Activated CD4-positive, alpha-beta T cell treated with anti-CD3 and anti-CD28 coated beads, Interleukin-2, amount 50 U/mL, for 16 hours (primary cell): ENCODE measurements at places on chromosomes 3 and 15.

GRCh38 chr3:60992395-60992794 is 258.9 kb downstream of the FHIT start:
- no peak for DNase-seq

GRCh38 chr3:66991459-66991858 is 6.6 kb upstream of the KBTBD8 start:
- DNase-seq = no peak

GRCh38 chr3:126467611-126467955 is 8.1 kb downstream of the ZXDC start:
- DNase-seq = no peak

DNA sequence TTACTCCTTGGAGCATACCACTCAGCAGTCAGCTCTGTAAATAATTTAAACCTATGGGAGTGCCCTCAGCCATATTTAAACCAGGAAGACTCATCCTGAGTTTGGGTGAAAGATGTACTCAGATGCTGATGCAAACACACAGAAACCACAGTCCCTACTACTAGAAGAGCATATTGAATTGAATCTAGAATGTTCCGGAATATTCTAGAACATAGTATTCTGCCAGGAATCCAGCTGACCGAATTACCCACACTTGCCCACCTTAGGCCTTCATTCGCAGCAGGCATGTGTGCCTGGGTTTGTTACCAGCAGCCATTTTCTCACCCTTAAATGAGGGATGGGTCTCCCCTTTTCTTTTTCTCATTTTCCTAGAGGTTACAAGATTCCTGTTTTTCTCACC is 202.4 kb upstream of the ICE2 start:
- DNase-seq = no peak

DNA sequence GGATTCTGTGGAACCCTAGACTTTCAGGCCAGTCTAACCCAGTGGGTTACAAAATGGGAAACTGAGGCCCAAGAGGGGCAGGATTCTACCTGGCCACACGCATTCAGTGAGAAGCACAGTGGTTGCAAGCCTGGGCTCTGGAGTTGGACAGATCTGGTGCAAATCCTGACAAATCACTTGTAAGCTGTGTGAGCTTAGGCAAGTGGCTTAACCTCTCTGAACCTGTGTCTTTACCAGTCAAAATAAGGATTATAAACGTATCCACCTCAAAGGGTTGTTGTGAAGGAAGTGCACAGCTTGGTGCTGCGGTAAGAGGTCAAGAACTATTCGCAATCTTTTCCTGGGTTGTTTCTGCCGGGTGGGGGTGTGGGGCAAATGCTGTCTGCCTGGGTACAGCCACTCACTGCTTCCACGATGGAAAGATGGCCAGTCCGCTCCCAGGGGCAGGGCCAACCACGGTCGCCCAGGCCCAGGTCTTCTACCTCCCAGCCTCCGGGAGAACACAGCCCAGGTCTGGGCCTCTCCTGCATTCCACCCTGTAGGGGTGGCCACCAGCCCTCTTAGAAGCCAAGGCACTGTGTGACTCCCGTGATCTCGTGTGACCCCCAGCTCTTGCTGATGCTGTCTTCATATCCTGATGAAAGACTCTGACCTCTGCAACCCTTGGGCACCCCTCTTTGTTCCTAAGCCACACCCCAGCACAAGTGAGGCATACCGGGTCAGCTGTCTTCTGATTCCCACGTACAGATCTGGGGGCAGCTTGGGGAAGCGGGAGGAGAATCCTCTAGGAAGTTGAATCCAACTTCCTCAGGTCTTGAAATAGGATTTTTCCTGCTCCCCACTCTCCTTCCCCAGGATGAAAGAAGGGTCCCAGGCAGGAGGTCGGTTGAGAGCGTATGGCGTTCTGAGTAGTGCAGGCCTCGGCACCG is 1.5 kb downstream of the CHRNA3 start:
- DNase-seq = no peak

GRCh38 chr15:66603301-66604179 is 37.7 kb upstream of the LCTL start:
- DNase-seq = peak; percentile 63
